ENCODE measurements at places on chromosomes 11 and 22.

DNA sequence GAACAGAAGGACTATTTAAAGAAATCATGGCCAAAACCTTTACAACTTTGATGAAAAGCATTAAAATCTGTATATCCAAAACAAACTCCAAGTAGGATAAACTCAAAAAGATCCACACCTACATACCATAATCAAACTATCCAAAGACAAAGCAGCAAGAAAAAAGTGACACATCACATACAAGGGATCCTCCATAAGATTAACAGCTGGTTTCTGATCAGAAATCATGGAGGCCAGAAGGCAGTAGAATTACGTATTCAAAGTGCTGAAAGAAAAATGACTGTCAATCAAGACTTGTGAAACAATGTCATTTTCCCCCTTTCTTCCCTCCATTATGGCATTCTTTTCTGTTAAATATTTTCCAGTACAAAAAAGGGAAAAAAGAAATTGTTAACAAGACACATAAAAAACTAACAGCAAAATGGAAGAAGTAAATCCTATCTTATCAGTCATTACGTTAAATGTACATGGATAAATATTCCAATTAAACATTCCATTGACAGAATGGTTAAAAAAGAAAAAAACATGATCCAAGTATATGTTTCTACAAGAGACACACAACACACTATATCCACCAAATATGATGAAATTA lies 34.2 kb upstream of the ARHGAP32 start:
- DNase-seq = no peak

DNA sequence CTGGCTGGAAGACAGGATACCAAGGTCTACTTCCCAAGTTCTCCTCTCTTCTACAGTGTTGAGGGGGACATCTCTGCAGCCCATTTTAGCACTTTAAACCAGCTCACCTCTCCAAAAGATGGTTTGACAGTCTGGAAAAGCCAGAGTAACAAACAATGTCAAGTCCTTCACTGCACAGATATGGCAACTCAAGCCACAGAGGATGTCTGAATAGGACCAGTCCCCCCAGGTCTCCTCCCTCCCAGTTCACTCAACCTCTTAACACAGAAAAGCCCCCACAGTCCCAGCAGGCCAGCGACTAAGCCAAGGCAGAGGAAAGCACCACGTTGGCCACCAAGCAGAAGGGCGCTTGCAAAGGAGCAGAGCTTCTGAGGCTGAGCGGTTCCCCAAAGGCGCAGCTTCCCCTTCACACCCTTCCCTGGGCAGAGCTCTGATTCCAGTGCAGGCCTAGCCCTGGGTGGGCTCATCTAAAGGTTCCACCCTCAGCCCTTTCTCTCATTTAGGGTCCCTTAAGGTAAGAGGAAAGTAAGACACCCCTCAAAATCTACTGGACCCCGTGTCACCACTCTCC lies 62.7 kb downstream of the PAK1 start:
- DNase-seq = no peak

GRCh38 chr11:132114185-132114584 lies 743.8 kb downstream of the NTM start:
- peak; percentile 73 for DNase-seq

DNA sequence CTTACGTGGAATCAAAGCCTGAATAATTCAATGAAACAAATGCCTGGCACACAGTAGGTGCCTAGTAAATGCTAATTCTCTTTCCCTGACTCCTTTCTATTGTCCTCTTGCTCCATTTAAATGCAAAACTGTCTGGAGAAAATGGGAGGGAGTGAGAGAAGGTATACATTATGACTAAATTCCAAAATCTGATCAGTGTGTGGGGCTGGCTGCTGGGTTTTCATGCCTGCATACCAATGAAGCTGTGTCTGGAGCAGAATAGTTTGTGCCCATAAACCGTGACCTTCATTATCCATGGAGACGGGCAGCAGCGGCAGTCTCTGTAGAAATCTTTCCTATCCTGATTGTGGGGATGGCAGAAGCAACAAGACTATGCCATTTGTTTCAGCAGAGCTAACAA lies 223.4 kb upstream of the ZBED5 start:
- no peak for DNase-seq

DNA sequence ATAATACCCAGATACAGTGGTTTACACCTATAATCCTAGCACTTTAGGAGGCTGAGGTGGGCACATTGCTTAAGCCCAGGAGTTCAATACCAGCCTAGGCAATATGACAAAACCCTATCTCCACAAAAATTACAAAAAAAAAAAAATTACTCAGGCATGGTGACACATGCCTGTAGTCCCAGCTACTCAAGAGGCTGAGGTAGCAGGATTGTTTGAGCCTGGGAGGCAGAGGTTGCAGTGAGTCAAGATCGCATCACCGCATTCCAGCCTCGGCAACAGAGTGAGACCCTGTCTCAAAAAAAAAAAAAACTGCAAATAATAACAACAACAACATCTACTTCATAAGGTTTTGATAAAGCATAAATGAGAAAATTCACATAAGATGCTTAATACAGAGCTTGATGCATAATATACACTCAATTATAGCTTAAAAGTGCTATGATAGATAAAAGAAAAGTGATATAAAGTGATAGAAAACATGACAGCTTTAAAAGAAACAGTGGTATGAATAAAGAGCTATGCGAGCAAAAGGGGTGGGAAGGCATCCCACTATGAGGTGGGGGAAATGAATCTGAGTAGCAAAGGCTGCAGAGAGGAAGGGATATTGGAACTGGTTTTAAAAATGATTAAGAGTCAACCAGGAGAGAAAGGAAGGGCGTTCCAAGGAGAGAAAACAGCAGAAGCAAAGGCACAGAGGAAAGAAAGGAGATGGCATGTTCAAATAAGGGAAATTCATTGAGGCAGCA lies 197.6 kb downstream of the KIF18A start:
- DNase-seq = no peak

DNA sequence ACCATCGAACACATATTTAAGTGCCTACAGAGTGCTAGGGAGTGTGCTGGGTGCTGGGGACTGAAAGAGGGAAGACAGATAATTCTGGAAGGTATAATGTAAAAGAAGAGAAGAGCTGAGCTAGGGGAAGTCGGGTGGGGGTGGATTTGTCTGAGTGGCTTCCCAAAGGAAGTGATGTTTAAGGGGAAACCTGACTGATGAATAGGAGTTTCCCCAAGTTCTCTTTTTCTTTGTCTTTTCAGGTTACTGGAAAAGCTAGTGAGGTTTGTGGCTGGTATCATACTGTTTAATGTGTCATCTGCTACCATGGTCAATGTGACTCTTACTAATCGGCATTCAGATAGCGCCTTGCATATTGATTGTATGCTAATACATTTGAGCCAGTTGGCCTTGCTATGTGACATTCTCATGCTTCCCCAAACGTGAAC lies 151.6 kb upstream of the MTMR2 start:
- DNase-seq = peak; percentile 44

DNA sequence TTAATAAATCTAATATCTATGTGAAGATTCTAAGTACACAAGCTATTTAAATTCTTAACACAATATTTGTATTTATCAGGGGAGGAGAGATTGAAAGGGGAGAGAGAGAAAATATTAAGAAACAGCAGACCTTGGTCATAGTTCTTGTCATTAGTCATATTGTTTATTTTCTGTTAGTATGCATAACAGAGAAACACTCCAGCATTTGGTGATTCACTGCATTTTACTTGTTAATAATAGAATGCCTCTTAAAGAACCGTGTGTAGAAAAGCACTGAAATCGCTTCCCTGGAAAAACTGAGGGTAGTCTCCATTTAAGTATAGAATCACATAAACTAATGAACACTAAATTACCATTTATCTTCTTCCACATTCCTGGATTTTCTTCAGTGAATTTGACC lies 122.7 kb upstream of the TRPC6 start:
- DNase-seq = no peak

DNA sequence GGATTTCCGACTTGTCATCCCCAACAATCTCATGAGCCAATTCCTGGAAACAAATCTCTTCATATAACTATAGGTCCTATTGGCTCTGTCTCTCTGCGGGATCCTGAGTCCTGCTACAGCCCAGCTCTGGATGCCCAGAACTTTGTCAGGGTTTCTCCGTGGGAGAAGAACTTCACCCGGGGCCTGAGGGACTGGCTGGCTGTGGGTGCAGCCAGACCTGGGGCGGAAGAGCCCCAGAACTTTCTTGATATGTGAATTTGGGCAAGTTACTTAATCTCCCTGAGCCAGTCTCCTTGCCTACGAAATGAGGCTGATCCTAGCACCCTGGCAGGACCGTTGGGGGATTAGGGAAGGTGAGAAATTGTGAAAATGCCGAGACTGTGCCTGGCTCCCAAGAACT lies 6.6 kb upstream of the TRIM29 start:
- no peak for DNase-seq

DNA sequence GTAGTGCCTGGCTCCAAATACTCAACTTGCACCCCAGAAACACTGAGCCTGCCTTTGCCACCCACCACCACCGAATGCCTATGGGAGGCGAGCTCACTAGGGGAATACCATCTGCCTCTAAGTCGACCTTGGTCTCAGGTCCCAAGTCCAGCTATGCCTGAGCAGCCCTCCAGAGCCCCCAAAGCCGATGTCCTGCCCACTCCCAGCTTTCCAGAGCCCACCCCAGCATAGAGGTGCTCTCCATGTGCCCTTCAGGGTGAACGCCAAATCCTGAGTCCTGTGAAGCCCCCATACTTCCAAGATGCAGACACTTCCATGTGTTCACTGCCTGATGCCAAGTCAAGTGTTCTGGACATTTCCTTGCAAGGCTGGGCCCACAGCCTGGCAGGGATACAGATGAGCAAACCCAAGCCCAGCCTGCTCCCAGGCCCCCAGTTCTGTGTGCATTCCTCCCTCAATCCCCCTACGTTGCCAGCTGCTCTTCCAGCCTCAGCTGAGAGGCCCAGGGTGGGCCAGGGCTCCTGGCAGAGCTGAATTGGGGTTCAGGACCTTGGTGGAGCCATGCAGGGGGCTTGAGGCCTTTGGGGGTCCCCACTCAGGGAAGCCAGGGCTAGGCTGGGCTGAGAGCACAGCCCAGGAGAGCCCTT lies 2.6 kb upstream of the KMT5B start:
- DNase-seq = no peak

GRCh38 chr11:8289492-8289918 lies 25.8 kb upstream of the LMO1 start:
- no peak for DNase-seq

DNA sequence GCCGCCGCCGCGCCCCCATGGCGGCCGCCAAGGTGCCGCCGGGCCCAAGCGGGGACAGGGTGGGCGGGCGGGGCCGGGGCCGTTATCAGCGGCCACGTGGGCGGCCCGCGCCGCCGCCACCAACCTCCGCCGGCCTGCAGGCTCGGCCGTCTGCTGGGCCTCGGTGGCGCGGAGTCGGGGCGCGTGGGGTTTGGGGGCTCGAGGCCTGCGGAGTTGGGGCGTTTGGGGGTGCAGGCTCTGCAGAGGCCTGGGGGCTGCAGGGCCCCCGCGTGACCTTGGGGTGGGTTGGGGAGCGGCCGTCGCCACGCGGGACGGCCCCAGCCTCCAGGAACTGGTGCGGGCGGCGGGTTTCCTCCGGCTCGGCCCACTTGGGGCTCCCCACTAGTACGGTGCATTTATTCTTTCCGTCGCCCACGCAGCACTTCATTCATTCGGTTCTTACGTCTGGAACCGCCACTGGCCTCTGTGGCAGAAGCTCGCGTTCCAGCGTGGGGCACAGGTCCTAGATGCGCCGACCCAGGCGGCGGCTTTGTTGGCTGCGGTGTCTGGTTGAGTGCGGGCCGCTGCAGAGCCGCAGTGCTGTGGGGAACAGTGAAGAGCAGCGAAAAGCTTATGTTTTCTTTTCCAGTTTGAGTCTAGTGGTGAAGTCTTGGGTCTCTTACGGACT lies 740 bp upstream of the TRMT2A start:
- DNase-seq = no peak

DNA sequence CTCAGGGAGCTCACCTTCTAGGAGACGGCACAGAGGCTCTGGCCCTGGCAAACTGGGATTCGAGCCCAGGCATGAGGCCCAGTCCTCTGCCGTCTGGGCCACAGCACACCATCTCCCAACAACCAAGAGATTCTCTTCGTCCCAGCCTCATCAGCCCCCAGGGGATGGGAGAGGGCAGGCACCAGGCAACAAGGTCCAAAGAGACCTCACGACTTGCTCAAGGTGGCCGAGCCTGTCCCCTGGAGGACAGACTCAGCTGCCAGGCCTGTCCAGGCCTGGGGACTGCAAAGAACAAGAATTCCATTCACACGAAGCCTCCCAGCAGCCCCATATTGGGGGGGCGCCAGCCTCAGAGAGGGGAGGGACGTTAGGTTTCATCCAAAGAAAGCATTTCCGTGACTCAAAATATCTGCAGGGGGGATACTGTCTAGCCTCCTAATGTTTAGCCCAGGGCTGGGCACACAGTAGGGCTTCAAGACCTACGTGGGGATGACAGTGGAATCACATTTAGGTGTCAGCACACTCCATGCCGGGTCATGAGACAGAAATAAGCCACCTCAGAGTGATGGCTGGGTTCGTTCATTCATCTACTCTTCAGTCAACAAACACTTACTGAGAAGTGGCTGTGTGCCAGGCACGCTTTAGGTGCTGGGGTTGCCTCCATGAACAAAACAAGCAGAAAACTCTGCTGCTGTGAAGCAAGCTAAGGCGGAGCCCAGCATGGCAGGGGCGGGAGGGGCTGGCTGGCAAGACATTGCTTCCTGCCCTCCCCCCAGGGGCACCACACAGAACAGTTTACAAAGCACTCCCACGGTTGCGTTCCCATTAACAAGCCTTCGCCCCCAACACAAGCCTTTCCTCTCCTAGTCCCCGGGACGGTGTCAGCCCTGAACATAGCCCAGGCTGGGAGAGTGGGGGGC lies 1.2 kb downstream of the CARNS1 start:
- peak; percentile 58 for DNase-seq

GRCh38 chr11:134644476-134645456 lies 232.7 kb upstream of the B3GAT1 start:
- DNase-seq = no peak

DNA sequence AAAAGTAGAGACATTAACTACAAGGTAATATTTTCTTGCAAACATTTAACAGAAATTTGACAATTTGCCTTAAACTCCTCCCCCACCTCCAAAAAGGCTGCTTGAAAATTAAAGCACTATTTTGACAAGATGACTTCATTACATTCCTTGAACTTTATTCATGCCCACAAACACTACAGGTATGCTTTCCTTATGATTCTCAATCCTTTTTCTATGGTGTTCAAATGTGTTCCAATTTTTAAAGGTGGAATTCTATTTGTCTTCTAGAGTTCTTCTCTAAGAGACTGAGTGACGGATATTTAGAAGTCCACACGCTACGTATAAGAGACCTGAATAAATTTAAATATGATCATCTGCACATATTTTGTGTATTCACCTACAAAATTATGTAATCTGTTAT lies 69.4 kb downstream of the MRTFA start:
- DNase-seq = peak; percentile 18

DNA sequence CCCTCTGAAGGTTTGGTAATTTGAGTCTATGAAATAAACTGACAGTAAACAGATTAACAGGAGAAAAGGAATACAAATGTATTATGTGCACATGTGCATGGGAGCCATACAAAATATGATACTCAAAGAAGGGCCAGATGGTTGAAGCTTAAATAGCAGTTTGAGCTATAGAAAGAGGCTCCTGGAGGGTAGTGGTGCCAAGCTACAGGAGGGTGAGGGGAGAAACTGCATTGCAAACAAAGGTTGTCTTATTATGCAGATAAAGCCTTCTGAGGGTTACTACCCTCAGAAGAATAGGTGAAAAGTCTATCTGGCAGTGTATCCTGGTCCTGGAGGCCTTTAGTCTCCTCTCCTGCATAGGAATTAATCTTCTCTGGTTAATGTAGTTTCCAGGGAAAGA lies 267.3 kb upstream of the MPPED2 start:
- DNase-seq = no peak

- DNase-seq = no peak
These were observed 850.1 kb downstream of the NTM start for GRCh38 chr11:132220474-132220873.
